CD4-positive, alpha-beta T cell treated with Interleukin-1 beta for 1 hour (primary cell): ENCODE measurements at places on chromosomes 1 and 21.

DNA sequence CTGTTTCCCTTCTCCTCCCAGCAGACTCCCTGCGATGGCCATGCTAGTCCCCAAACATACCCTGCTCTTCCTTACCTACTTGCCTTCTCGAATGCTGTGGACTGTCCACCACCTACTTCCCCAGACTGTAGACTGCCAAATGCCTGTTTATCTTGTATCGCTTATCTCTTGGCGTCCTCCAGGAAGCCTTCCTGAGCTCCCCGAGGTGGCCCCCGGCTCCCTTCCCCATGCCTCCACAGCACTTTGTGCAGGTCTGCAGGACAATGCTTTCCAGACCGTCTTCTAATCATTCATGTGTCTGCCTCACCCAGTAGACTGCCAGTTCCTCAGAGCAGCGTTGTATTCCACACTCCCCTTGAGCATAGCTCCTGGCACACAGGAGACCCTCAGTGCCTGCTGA, 41.7 kb downstream of the RHBG start:
- DNase-seq = no peak

- DNase-seq = no peak
Measured at GRCh38 chr1:160419838-160420169, 19.4 kb downstream of the VANGL2 start.

GRCh38 chr1:54623216-54624007, at the start of gene FAM151A:
Gene FAM151A, minus strand, starts transcription at chr1:54623525. Its CDS starts 130 bp downstream, at chr1:54623395.
- DNase-seq = no peak

- DNase-seq = no peak
Measured at GRCh38 chr1:168552961-168553360, 9.2 kb upstream of the XCL2 start.

GRCh38 chr1:29324771-29325351, 88.5 kb downstream of the PTPRU start:
- DNase-seq = no peak

DNA sequence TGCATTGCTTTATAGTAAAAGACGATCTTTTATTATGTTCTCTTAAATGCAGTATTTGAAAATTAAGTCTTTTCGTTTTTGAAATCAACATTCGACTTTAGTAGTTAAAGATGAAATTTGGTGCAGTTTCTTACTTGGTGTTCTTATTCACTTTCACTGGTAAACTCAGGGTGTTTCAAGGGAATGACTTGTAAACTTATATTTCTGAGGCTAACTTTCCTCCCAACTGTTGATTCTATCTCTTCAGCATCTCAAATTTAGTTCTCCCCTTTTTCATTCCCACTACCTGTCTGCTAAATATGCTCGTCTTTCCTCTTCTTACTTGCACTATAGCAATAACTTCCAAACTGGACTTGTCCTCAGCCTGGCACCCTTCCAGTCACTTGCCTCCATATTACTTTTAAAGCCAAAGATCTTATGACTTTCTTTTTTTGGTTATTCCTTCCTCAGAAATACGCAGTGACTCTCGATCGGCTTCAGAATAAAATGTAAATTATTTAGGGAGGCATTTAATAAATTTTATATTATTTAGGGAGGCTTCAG, 988 bp downstream of the SLC35A3 start:
- DNase-seq = no peak

- DNase-seq = no peak
Measured at GRCh38 chr21:44461464-44462001, 6.2 kb downstream of the LRRC3 start.

- DNase-seq = no peak
Measured at GRCh38 chr21:35770101-35770945, 290.0 kb downstream of the SETD4 start.
